Stimulated activated CD4-positive, alpha-beta T cell treated with anti-CD3 and anti-CD28 coated beads, Interleukin-15, amount 100 ng/mL, for 24 hours (primary cell): ENCODE measurements at places on chromosomes 6 and 20.

DNA sequence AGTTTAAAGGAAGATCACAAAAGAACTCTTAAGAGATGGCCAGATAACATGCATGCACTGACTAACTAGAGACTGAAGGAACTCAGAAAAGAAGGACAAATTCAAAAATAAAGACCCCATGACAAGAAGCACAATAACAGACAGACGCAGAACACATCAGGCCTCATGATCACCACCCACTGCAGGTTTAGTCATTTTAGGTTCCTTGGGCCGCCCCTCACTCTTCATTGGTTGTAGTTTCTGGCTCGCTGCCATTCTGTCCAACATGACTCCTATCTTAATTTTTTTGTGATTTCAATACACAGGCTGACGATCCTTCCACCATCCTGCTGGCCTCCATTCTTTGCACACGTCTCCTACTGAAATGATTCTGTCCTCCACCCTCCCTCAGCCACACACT is 21.6 kb downstream of the STX7 start:
- peak; percentile 19 for DNase-seq

- DNase-seq, result no peak
Measured at GRCh38 chr6:5439749-5440148, 178.4 kb downstream of the FARS2 start.

DNA sequence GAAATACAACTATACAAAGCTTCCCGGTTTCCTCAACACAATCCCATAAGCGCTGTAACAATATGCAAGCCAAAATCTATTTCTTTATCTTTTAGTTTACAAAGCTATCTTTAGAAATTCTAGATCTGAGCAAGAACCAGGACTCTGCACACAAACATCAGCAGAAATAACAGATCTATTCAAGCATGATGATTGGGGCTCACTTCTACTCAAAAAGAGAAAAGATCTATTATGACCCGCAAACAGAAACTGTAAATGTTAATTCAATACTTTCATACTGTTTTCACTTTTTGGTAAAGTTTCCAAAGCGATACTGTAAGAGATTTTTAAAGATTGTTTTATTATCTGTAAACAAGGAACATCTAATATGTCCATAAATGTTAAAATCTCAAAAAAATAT is 86.6 kb downstream of the SESN1 start:
- DNase-seq, result no peak

GRCh38 chr20:50516180-50516934 is 6.2 kb downstream of the PTPN1 start:
- DNase-seq, result no peak

DNA sequence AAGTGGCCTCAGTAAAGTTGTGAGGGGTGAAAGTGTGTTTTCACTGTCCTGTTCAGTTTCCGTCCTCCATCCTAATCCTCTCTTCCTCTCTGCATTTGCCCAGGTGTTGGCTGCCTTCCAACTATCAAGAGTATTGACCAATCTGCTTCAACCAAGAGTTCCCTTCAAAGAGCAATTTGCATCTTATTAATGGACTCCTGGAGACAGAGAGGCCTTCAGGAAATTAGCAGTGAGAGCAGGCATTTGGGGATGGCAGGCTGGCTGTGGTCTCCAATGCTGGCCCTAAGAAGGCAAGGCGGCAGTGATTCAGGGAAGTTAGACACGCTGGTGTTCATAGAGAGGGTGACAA is 77.2 kb downstream of the GPR6 start:
- DNase-seq, result no peak

GRCh38 chr6:32816746-32817204 is at the start of gene HLA-DOB:
TSS of gene HLA-DOB (minus strand) at chr6:32817002. CDS start at chr6:32816951, 51 bp downstream.
- DNase-seq, result no peak

DNA sequence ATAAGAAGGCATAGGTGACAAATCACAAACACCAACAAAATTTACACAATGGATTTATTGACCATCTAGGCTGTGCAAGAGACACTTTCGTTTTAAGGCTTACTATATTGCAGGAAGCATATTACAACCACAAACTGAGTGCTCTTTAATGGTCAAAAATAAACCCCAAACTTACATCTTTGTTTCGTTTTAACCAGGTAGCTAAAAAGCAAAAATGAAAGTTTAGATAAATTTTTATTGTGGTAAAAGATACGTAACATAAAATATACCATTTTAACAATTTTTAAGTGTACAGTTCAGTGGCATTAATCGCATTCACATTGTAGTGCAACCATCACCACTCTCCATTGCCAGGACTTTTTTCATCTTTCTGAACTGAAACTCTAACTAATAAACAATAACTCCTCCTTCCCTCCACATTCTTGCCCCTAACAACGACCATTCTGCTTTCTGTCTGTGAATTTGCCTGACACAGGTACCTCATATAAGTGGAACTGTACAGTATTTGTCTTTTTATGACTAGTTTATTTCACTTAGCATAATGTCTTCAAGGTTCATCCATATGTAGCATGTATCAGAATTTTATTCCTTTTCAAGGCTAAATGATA is 32.3 kb upstream of the DUSP22 start:
- no peak for DNase-seq

DNA sequence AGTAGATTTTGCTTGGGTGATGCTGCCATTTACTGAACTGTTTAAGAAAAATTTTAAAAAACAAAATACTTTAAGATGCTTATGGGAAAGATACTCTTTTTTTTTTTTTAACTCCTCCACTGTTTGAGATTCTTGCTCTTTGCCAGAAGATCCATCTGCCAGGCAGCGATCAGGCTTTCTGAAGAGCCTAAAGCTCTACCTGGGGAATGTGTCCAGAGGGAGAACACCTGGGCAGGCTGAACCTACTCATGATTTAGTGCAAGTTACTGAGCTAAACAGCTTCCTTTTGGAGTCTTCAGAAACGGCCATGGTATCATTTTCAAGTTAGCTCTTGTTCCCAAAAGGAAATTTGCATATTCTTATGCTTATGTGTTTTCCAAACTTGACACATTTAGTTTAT is 23.5 kb upstream of the MLIP start:
- DNase-seq, result no peak

GRCh38 chr6:10481101-10481500 is 40.0 kb upstream of the GCNT2 start:
- no peak for DNase-seq

DNA sequence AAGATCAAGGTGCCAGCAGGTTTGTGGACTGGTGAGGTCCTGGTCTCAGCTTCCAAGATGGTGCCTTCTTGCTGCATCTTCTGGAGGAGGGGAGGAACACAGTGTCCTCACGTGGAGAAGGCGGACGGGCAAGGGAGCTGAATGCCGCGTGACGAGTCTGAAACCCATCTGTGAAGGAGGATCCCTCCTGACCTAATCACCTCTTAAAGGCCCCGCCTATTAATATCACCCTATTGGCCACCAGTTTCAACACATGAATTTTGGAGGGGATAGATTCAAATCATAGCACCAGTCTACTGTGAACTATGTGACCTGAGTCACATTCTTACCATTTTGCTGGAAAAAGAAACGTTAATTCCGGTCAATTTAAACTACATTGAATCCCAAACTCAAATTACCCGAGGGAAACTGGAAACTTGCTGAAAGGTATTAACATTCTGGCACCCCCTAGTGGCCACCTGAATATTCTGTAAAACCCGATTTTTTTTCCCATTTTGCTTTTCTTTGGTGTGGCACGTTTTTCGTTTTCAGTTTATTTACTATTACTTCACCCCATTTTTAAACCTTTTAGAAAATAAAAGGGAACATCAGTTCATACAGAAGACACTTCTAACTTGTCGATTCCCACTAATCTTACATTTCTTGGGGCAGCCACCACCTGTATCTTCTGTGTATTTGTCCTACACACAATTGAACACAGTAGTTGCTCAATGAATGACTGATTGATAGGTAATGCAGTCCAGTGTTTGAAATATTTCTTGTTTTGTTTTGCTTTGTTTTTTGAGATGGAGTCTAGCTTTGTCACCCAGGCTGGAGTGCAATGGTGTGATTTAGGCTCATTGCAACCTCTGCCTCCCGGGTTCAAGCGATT is 17.9 kb upstream of the CCDC170 start:
- DNase-seq, result peak; percentile 59
